Neural progenitor cell (in vitro differentiated cells): ENCODE measurements at places on chromosomes 12 and 14. TPM values are rescaled to one million over a fixed set of nuclear protein-coding genes. Genes with fewer than 3 reads are reported as not detected.

- H3K27ac ChIP-seq = no peak overlapping the region
- H3K4me3 ChIP-seq = no peak overlapping the region
- DNase-seq = no peak
These were observed 126.5 kb upstream of the CCND2 start for GRCh38 chr12:4147031-4147481.

GRCh38 chr14:79515158-79515557, 696.1 kb downstream of the DIO2 start:
- H3K27ac ChIP-seq = peak overlapping the region; percentile 66
- H3K27me3 ChIP-seq = no peaks in the 10 kb centered on the region
- no peaks in the 10 kb centered on the region for H3K36me3 ChIP-seq
- peaks cover 65% of the 10 kb centered on the region for H3K4me1 ChIP-seq
- no peak overlapping the region for H3K4me3 ChIP-seq
- DNase-seq = no peak

GRCh38 chr14:84543859-84544258, 986.1 kb upstream of the FLRT2 start:
- H3K4me1 ChIP-seq = no peaks in the 10 kb centered on the region
- no peak overlapping the region for H3K4me3 ChIP-seq
- DNase-seq = no peak
- H3K27me3 ChIP-seq = no peaks in the 10 kb centered on the region
- no peaks in the 10 kb centered on the region for H3K36me3 ChIP-seq

GRCh38 chr14:96119947-96120346, 80.8 kb downstream of the C14orf132 start:
- no peaks in the 10 kb centered on the region for H3K36me3 ChIP-seq
- H3K27me3 ChIP-seq = no peaks in the 10 kb centered on the region
- no peak overlapping the region for H3K4me3 ChIP-seq
- H3K27ac ChIP-seq = no peak overlapping the region
- no peaks in the 10 kb centered on the region for H3K4me1 ChIP-seq

DNA sequence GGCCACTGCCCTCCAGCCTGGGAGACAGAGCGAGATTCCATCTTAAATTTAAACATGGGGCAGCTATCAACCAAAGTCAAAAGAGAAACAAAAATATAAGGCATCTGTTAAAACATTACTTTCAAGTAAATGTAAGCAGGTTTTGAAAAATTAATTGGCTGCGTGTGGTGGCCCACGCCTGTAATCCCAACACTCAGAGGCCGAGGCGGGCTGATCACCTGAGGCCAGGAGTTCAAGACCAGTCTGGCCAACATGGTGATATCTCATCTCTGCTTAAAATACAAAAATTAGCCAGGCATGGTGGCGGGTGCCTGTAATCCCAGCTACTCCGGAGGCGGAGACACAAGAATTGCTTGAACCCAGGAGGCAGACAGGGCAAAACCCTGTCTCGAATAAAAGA, 82.7 kb downstream of the PLEKHA5 start:
- H3K4me1 ChIP-seq = peaks cover 16% of the 10 kb centered on the region
- no peaks in the 10 kb centered on the region for H3K36me3 ChIP-seq
- no peaks in the 10 kb centered on the region for H3K27me3 ChIP-seq

- H3K4me3 ChIP-seq = no peak overlapping the region
- H3K36me3 ChIP-seq = no peaks in the 10 kb centered on the region
- no peak overlapping the region for H3K27ac ChIP-seq
- peak; percentile 74 for DNase-seq
- H3K27me3 ChIP-seq = peaks cover 92% of the 10 kb centered on the region
These were observed 16.0 kb upstream of the PLEKHH1 start for GRCh38 chr14:67517083-67517482.

DNA sequence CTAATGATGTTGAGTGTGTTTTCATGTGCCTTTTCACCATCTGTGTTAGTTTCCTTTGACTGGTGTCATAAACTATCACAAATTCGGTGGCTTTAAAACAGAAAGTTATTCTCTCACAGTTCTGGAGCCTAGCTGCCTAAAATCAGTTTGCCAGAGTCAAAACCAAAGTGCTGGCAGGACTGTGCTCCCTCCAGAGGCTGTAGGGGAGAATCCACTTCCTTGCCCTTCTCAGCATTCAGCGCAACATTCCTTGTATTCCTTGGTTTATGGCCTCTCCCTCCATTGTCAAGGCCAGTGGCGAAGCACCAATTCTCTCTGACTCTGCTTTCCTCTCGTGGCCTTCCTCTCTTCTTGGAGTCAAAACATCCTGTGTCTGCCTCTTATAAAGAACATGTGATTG, 174.2 kb upstream of the PDE3A start:
- H3K4me3 ChIP-seq = no peak overlapping the region
- no peaks in the 10 kb centered on the region for H3K27me3 ChIP-seq
- DNase-seq = peak; percentile 30
- no peak overlapping the region for H3K27ac ChIP-seq
- H3K4me1 ChIP-seq = peaks cover 10% of the 10 kb centered on the region

CCDC197 gene
- not detected in 2 replicates for total RNA-seq

PIWIL1 gene
- total RNA-seq = not detected in 2 replicates

STAC3 gene
- total RNA-seq = 1.1 and 5.1 TPM in 2 replicates

PPFIBP1 gene
- total RNA-seq = 36.5 and 61.7 TPM in 2 replicates

PTMS gene
- 134 and 608 TPM in 2 replicates for total RNA-seq
